ENCODE measurements at places on chromosomes 3 and 15.

DNA sequence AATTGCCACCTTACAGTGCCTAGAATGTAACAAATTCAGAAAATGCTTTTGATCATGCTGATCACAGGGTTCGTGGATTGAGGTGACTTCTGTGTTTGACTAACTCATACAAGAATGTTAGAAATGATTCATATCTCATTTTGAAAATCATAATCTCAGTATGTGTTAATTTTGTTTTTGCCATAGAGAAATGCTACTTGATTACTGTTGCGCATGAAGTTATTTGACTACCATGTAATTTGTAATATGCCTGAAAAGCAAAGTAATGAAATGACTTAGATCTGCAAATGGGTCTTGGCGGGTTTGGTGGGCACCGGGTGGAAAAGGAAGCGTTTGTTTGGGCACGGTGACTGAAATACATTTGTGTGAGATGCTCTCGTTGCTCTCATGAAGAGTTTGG is 173.6 kb upstream of the BHLHE40 start:
- DNase-seq, result no peak

DNA sequence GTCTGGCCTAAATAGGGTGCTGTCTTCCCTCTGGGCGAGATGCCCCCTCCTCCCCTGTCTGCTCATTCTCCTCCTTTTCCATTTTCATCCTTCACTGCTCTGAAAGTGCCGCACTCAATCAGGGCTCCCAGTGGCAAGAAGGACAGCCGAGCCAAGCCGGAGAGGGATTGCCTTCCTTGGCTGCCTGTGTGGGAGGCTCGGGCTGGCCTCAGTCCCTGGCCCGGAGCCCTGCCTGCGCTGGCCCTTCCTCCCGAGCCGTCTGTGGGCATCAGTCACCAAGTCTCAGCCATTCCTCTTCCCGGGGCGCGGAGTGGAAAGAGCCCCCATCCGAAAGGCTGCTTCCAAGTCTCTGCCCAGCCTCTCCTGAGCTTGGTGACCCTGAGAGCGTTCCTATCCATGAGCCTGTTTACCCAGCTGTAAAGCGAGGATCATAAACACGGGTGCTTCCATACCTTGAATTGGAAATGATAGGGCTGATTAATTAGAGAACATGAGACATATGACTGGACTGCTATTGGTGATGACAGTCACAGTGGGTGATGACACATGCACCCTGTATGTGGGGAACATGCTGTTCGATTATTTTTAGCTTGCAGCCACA is 59.1 kb upstream of the TLE3 start:
- DNase-seq, result peak; percentile 69

- DNase-seq, result no peak
Observed at GRCh38 chr3:44678480-44679116, 30.1 kb downstream of the ZNF35 start.

DNA sequence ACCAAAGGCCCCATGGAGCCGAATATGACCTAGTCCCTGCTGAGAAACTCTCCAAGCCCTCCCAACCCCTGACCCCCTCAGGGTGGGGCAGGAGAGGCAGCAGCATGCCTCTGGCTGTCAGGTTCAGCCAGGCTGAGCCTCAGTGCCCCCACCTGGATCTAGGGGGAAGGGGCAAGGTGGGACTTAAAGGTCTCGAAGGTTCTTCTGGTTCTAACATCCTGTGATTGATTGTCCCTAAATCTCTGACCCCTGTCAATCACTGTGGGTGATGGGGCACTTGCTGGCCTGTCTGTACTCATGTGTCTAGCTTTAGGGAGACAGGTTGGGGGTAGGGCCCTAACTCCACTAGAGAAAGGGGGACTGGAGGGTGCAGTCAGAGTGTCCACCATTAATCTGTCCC is 13.8 kb downstream of the NBEAL2 start:
- no peak for DNase-seq

DNA sequence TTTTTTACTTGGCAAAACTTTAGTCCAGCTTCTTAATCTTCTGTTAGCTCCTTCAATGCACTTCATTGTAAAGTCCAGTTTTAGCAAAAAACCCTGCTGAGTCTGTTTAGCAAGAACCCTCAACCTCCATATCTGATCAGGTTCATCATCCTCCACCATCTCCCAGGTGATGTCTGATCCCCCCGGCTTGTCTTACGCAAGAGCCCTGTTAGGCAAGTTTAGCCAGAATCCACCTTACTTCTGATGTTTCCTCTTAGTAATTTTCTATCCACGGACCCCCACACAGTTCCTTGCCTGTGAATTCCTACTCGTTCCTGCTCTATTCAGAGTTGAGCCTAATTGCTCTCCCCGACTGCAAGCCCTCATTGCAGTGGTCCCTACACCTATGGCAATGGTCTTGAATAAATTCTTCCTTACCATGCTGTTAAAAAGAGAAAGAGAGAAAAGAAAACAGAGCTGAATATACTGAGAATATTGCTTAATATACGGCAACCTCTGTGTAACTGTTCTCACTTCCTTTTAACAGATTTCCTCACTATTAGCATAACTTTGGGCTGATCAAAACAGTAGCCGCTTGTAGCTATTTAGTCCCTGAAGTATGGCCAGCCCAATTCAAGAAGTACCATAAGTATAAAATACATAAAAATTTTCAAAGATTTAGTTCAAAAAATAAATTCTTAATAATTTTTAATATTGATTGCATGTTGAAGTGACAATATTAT is 78.7 kb upstream of the MME start:
- no peak for DNase-seq

DNA sequence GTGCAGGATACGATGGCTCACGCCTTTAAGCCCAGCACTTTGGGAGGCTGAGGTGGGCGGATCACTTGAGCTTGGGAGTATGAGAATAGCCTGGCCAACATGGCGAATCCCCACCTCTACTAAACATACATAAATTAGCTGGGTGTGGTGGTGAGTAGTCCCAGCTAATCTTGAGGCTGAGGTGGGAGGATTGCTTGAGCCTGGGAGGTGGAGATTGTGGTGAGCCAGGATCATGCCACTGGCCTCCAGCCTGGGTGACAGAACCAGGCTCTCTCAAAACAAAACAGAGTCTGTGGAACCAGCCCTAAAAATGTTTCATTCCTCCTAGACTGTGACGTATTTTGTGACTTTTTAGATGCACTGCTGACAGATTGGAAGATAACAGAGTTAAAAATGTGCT is 34.3 kb upstream of the RAD51 start:
- no peak for DNase-seq

DNA sequence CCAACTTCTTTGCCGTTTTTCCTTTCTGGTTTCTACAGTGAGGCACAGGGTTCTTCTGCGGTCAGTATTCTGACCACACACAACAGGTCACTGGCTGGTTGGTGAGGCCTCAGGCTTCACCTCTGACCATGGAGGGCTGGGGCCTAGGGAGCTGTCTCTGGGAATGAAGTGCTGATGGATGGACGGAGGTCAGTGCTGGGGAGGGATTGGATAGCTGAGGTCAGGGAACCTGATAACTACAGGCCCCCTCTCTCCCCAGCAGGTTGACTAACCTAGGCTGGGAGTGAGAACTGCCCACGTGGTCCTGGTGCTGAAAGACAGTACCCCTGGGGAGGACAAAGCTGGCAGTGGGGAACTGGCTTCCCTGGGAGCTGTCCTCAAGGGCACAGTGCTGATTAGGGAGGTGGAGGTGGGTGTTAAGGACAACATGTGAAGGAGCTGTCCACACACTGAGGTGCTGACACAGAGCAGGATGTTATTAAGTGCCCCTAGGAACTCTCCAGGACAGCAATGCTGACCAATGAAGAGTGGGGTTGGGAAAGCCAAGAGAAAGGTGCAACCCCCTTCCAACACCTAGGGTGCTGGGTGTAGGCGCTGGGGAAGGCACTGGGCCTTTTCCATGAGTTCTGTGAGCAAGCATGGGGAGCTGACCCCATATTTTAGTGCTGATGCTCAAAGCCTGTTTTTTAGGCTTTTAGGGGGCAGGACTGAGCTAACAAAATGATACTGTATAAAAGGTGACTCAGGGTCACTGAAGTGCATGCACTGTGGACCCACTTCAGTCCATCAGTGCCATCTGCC is 45.2 kb downstream of the ATP2B2 start:
- peak; percentile 61 for DNase-seq

- DNase-seq, result no peak
Observed at GRCh38 chr3:76372497-76372896, 587.1 kb upstream of the ZNF717 start.

- no peak for DNase-seq
Observed at GRCh38 chr15:89998141-89998661, 2.9 kb upstream of the ZNF710 start.

- DNase-seq, result no peak
Observed at GRCh38 chr3:128794067-128794768, 68.2 kb downstream of the RAB7A start.

DNA sequence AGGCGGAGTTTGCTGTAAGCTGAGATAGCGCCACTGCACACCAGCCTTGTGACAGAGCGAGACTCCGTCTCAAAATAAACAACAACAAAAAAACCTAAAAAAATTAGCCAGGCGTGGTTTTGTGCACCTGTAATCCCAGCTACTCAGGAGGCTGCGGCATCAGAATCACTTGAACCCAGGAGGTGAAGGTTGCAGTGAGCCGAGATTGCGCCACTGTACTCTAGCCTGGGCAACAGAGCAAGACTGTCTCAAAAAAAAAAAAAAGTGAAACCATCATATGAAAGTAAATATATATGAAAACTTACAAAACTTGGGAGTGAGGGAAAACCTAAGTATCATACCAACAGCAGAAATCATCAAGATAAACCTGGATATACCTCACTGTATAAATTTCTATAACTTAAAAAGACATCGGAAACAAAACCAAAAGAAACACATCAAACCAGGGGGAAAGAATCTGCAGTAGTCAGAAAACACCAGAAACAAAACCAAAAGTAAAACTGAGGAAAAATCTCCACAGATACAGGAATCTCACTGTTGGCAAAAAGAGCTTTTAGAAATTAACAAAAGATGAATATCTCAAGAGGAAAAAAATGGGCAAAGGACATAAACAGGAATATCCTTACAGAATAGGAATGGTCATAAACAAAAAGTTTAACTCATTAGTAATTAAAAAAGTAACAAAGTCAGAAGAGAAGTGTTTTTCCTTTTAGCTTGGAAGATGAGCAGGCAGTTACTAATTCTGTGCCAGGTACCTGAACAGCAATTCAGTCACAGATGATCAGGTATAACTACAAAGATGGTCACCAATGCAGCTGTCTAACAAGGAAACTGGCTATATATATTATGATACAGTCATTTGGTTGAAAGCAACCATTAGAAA is 41.3 kb downstream of the ETV5 start:
- no peak for DNase-seq

DNA sequence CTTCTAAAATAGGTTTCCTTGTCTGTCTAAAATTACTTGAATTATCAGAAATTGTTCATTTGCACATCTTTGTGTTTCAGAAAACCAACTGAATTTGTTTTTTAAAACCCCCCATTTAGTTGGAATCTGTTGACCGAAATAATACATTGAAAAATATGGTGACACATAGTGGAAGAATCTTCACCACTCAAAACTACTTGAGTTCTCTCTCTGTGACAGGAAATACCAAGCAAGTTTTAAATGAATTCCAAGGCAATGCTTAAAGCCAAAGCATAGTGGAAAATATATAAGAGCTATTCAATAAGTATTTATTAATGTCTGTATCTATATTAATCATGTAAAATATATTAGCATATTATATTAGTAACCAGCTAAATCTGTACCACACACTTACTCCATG is 224.9 kb upstream of the COL8A1 start:
- no peak for DNase-seq

DNA sequence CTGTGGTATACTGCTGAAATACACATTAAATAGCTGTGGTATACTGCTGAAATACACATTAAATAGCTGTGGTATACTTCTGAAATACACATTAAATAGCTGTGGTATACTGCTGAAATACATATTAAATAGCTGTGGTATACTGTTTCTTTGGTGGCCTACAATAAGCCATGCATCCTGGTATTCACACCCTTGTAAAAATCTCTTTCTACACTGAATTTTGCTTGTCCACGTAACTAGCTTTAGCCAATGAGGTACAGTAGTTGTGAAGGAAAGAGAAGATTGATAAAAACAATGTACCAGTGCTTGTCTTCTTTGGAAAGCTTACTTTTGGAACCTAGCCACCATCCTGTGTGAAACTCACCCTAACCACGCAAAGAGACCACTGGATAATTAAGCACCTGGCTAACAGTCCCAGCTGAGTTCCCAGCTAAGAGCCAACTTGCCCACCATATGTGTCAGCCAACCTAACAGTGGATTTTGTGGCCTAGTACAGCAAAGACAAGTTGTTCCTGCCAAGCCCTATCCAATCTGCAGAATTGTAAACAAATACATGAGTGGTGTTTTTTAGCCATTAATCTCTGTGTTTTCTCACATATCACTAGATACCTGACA is 103.4 kb upstream of the MELTF start:
- DNase-seq, result no peak

DNA sequence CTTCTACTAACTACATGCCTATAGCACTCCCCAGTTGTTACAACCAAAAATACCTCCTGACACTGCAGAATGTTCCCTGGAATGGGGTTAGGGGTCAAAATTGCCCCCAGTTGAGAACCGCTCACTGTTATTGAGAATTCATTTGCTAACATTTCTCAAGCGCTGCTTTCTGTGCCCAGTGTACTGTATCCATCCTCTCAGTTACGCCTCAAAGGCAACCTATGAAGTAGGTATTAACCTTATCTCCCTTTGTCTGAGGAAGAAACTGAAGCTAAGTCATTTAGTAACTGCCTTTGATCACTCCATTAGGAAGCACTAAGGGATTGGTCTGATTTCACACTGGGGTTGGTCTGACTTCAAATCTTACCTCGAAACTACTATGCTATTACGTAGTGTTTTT is 70.1 kb downstream of the CADPS start:
- no peak for DNase-seq

- DNase-seq, result no peak
Observed at GRCh38 chr15:72044956-72045355, 73.0 kb downstream of the MYO9A start.

DNA sequence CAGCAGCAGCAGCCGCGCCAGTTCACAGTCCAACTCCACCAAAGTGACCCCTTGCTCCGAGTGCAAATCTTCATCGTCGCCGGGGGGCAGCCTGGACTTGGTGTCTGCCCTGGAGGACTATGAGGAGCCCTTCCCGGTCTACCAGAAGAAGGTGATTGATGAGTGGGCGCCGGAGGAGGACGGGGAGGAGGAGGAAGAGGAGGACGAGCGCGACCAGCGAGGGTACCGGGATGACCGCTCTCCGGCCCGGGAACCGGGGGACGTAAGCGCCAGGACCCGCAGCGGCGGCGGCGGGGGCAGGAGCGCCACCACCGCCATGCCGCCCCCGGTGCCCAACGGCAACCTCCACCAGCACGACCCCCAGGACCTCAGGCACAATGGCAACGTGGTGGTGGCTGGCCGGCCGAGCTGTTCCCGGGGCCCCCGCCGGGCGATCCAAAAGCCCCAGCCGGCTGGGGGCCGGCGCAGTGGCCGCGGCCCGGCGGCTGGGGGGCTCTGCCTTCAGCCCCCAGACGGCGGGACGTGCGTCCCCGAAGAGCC is 224.1 kb upstream of the IL12A start:
- DNase-seq, result no peak

DNA sequence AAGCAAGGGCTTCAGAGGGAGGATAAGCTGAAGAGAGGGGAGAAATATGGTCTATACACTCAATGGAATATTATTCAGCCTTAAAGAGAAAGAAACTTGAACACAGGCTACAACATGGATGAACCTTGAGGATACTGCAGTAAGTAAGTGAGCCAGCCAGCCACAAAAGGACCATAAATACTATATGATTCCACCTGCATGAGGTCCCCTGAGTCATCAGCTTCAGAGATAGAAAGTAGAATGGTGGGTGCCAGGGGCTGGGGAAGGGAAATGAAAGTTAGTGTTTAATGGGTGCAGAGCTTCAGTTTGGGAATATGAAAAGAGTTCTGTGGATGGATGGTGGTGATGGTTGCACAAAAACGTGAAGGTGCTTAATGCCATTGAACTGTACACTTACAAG is 68.4 kb upstream of the SEC13 start:
- no peak for DNase-seq

GRCh38 chr3:113637756-113638155 is 58.7 kb downstream of the USF3 start:
- DNase-seq, result no peak
